T follicular helper cell (primary cell): ENCODE measurements at places on chromosomes 12 and 14.

DNA sequence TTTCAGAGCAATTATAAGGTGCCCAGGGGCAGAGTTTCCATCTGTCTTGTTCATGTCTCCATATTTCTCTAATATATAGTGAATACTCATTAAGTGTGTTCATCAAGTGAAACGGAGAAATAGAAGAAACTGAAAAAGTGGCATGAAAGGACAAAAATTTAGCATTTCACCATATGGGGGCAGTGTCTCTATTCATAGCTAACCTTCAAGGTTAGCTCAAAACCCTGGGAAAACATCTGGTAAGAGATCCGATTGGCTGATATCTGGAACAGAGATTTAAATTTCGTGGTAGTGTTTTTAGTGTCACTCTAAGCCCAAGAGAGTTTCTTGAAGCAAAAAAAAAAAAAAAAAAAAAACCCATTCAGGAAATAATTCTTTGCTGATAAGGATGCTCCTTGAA is 367.5 kb downstream of the DAD1 start:
- DNase-seq = no peak

DNA sequence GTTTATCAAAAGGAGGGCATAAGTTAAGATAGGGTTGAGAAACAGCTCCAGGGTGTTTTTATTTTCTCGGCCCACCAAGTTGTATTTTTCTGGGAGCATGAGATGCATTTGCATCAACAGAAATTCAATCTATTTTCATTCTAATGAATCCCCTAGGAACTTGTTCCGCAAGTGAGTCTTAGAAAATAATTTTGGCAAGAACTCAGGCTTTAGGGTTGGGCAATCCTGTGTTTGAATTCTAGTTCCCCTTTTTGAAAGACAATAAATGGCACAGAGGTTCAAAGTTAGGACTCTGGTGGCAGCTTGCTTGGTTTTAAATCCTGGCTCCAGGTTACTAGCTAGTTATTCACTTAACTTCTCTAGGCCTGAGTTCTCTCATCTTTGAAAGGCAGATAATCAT is 23.7 kb downstream of the SLC5A8 start:
- DNase-seq = no peak

- DNase-seq = no peak
Observed at GRCh38 chr14:50943261-50943942, 881 bp downstream of the PYGL start.

GRCh38 chr14:93705513-93706156 is 82.7 kb downstream of the PRIMA1 start:
- no peak for DNase-seq

GRCh38 chr12:8644345-8645248 is 18.0 kb downstream of the MFAP5 start:
- peak; percentile 17 for DNase-seq

GRCh38 chr12:130716969-130717366 is 869 bp upstream of the RIMBP2 start:
- no peak for DNase-seq

DNA sequence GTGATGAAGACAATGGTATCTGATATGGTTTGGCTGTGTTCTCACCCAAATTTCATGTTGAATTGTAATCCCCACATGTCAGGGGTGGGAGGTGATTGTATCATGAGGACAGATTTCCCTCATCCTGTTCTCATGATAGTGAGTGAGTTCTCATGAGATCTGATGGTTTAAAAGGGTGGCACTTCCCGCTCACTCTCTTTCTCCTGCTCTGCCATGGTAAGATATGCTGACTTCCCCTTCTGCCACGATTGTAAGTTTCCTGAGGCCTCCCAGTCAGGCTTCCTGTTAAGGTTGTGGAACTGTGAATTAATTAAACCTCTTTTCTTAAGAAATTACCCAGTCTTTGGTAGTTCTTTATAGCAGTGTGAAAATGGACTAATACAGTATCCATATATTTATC is 25.6 kb upstream of the PTHLH start:
- DNase-seq = no peak

DNA sequence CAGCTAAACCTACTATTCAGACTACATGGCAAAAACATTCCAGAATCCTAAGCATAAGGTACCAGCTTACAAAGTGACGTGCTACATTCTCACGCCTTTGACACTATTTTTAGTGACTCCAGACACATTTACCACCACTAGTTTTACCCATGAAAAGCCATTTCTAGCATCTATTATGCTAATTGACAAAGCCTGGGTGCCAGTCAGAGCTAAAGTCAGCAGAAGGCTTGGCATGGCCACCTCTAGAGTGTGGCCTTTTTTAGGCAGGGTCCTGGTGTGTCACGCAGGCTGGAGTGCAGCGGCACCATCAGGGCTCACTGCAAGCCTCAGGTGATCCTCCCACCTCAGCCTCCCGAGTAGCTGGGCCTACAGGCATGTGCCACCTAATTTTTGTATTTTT is 75.7 kb downstream of the NT5DC3 start:
- DNase-seq = no peak

DNA sequence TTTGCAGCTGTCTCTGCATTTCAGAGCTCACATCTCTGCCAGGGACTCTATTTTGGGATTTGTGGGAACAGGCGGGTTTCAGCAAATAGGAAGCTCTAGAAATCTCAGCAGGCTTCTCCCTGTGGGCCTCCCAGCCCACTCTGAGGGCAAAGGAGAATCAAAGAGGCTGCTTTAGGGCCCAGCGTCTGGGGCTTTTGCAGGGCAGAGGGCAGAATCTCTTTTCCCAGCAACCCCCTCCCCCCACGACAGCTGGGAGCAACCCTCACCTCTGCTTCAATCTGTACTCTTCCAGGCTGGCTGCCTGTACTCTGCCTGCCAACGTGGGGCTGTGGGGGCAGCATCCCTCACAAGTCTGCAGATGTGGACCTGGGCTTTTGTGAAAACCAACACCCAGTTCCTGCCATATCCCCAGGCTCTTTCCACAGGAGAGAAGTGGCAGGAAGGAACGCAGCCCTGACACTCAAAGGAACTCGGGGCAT is 529.6 kb upstream of the TBX3 start:
- DNase-seq = no peak

DNA sequence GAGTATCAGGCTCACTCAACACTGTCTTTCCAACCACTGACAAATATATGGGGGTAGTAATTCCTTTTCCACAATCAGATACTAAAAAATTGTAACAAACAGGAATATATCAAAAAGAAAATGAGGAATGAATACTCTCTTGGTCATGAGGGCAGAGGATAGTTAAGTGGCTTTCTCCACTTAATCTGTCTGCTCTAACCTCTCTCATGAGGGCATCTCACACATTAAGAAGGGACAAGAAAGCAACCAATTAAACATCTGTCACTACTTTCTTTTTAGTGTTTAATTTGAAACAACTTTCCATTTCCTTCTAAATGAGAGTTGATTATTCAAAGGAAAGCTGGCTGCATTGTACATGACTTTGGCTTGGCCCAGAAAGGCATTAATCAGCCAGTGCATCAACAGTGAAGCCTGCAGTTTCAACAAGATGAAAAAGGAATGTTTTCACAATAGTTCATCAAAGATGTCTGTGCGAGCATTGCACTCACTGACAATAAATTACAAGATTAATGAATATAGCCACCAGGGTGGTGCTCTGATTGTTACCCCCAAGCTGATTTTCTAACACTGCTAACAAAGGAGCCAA is 142.0 kb downstream of the SEC23A start:
- DNase-seq = no peak

DNA sequence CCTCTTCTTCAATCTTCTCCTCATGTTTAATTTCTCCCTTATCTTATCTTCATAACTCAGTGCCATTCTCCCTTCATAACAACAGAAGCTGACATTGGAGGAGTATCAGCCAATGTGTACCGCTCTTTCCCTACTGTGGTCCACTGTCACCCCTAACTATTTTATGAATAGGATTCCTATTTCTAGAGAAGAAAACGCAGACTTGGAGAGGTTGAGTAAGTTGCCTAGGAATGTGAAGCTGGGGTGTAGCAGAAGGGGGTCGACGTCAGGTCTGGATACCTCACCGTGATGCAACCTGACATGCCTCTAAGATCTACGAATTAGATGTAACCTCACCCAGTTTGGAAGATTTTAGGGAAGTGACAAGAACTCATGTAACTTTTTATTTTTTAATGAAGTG is 17.1 kb downstream of the LMO3 start:
- no peak for DNase-seq

DNA sequence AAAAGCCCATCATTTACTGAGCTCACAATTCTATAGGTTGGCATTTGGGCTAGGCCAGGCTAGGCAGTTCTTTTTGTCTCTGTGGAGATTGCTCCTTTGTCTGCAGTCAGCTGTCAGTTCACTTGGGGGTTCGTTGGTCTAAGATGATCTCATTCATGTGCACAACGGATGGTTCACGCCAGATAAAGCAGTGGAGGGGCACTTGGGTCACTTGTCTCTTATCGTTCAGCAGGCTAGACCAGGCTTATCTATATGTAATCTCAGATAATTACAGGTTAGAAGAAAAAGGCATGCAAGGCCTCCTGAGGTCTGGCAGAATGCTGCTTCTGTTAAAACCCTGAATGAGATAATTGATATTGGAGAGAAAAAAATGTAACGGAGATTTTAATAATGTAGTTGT is 119.0 kb upstream of the ATP2B1 start:
- DNase-seq = no peak

- DNase-seq = no peak
Observed at GRCh38 chr12:76006028-76006925, 25.3 kb downstream of the PHLDA1 start.

GRCh38 chr14:72653026-72653425 is 240.9 kb downstream of the DPF3 start:
- no peak for DNase-seq

- DNase-seq = no peak
Observed at GRCh38 chr12:64781280-64782190, 22.3 kb upstream of the GNS start.

GRCh38 chr14:33551963-33552362 is 398.9 kb downstream of the EGLN3 start:
- DNase-seq = no peak

DNA sequence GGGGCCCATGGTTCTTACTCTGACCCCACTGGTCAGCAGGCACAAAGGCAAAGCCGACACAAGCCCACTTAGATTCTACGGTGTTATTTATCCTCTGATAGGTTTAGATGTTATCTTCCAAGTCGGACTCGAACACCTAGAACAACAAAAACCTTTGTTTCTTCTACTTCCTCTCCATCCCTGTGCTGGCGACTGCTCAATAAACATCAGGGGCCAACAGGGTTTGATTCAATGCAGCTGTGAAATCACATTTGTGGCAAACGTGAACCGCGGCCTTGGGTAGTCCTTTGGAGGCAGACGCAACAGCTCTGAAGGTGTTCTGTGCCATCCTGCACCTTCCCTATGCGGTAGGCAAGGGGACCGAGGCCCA is 87.2 kb downstream of the CHGA start:
- DNase-seq = no peak

- DNase-seq = no peak
Observed at GRCh38 chr12:61687407-61687806, 572.8 kb upstream of the USP15 start.

DNA sequence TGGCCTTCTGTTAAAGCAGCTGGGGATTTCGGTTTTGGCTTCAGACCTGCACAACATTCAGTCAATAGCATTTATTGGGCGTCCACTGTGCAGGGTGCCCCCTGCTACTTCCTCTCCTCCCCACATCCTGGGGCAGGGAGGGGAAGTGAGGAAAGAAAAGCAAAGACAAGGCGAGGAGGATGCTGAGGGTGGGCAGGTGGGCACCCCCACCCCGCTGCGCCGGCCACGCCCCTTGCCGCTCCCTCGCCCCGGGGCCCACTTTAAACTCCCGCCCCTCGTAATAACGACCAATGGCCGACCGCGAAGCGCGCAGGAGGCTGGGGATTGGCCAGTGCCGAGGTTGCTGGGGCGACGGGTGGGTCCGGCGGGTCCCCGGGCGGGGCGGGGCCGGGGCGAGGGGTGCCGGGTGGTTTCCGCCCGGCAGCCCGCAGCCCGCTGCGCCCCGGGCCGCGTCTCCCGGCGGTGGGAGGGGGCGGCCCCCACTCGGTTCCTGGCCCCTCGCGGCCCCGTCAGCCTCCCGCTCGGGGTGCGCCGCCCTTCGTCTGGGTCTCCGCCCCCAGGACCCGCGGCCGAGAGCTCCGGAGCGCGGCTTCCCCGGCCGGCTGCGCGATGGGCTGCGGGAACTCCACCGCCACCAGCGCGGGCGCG is at the start of gene C12orf75:
Gene C12orf75, plus strand, starts transcription at position 409 of the 648 bp plus-strand sequence. Its CDS starts 201 bp downstream, at position 610.
- peak; percentile 54 for DNase-seq

DNA sequence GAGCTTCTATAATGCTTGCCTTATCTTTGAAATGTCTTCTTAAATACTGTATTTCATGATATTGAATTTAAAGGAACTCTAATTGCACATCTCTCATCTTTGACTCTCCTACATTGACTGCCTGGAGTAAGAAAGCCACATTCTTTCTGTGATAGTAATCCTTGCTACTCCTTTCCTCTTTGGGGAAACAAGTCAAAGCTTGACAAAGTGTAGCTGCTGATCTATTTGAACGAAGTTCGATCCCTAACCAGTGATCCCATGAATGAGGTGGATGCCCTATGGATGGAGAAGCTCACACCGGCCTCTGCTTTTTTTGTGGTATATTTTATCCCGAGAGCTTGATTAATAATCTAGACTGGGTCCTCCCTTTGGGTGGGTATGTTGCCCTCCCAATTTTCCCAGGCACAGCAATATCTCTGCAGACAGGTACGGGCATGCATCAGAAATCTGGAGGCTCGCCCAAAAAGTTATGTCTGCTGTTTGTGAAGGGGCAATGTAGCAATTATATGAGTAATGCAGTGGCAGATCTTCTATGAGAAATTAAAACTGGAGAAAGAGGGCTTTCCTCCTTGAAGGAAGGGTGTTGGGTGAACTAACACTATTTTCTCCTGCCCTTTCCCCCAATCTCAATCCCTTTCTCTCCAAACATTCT is 163.0 kb upstream of the FRMD6 start:
- DNase-seq = no peak

DNA sequence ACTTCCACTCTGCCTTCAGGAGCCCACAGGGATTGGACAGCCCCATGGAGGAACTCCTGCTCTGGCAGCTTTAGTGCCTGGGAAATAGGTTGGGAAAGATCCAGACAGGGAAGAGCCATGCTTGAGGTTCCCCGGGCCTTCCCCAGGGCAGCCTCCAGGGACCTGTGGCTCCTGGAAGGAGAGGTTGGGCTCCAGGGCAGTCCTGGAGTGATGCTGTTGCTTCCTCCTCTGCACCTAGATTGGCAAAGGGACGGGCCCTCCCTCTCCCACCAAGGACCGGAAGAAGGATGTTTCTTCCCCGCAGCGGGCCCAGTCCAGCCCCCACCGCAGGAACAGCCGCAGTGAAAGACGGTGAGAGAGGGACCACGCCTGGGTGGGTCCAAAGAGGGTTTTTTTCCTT is 16.5 kb downstream of the VASH1 start:
- DNase-seq = no peak

DNA sequence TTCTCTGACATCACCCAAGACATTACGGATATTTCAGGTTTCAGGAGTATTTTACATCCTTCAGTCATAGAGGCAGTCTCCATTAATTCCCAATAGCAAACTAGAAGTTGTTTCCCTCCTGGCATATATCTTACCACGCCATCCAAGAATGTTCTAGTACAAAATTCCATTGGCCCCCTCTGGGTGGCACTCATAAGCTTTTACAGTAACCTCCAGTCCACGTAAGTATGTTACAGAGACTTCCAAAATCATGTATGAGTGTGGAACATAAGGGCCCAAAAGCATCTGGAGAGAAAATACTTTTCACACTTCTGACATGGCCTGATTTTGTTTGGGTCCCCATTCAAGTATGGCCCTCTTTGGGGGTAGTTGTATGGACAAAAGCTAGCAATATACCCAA is 58.1 kb upstream of the DHRS4 start:
- no peak for DNase-seq

GRCh38 chr12:132146098-132146497 is 1.8 kb downstream of the NOC4L start:
- DNase-seq = no peak
